AG04449 (cell line): ENCODE measurements at places on chromosomes 6 and 20.

GRCh38 chr6:144036835-144037195 is 28.8 kb upstream of the PLAGL1 start:
- DNase-seq: no peak

GRCh38 chr20:59170406-59171349 is 7.1 kb downstream of the ZNF831 start:
- no peak for DNase-seq

GRCh38 chr6:3541006-3541585 is 84.2 kb upstream of the SLC22A23 start:
- no peak for DNase-seq

DNA sequence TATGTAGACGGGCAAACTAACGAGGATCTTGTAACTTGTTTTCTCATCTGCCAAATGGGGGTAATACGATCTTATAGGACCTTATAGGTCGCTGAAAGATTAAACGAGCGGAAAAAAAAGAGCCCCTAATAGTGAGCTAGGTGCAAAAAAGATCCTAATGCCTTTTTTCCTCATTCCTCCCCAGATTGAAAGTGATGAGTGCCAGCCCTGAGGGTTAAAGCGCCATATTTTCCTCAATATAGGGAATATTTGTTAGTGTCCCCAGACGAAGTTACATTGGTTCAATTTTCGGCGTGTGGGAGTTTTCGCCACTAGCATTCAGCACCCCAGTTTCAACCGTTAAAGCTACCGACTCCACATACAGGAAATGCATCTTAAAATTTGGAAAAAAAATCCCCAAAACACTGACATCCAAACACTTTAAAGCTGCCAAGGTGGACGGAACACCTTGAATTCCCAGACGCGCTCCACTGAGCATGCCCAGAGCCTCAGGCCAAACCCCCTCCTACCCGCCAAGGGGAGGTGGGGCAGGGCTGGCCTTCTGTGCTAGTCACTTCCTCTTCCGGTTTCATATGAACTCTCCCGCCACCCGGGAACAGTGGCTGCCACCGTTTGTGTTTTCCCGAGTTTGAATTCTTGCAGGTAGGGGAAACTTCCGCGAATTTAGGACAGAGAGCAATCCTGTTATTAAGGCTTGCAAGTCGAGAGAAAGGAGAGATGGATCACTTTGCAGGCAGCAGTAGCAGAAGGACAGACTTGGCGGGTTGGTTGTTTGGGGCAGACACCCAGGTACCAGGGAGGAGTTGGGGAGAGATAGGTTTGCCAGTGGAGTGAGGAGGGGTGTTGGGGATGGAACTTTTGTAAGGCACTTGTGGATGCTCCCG is at the start of gene PRIM2:
Gene PRIM2 (plus strand): TSS at position 571 of the 884 bp plus-strand sequence. CDS start 816 bp downstream, outside the sequence.
- no peak for DNase-seq

DNA sequence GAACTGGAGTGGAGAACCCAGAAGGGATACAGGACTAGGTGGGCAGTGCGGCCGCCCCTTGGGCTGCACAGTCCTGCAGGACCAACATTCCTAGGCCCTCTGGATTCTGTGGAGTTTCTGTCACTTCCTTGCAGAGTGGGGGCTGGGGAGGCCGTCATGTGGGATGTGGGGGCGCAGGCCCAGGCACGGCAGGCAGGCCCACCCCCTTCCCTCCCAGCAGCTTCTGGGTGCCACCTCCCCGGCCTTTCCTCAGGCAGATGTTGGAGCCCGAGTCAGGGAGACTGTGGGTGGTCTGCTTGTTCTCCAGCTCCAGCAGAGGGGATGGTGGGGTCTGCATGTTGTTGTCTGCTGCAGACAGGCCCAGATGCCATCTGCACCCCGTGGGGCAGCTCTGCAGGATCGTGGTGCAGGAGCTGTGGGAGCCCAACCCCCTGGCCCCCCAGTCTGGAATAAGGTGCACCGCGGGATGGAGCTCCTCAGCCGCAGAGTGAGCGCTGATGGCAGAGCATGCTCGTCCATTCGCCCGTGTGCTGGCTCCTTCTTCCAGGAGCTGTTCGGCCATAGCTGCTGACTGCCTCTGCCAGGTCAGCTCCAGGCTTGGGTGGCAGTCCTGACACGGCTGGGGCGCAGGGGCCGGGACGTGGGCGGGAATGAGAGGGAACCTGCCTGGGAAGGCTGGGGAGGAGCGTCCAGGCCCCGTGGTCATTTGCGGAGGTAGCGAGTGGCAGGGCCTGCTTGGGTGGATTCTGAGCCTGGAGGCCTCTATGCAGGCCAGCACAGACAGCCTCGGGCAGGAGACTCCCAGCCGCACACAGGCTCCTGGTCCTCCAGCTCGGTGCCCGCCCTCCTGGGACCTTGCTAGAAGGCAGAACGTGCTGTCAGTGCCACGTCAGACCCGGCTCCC is 18.1 kb downstream of the SLC17A9 start:
- DNase-seq: no peak

GRCh38 chr20:32906200-32906599 is 47.5 kb downstream of the EFCAB8 start:
- no peak for DNase-seq

GRCh38 chr20:33015114-33015484 is 7.6 kb downstream of the BPIFB2 start:
- DNase-seq: no peak

DNA sequence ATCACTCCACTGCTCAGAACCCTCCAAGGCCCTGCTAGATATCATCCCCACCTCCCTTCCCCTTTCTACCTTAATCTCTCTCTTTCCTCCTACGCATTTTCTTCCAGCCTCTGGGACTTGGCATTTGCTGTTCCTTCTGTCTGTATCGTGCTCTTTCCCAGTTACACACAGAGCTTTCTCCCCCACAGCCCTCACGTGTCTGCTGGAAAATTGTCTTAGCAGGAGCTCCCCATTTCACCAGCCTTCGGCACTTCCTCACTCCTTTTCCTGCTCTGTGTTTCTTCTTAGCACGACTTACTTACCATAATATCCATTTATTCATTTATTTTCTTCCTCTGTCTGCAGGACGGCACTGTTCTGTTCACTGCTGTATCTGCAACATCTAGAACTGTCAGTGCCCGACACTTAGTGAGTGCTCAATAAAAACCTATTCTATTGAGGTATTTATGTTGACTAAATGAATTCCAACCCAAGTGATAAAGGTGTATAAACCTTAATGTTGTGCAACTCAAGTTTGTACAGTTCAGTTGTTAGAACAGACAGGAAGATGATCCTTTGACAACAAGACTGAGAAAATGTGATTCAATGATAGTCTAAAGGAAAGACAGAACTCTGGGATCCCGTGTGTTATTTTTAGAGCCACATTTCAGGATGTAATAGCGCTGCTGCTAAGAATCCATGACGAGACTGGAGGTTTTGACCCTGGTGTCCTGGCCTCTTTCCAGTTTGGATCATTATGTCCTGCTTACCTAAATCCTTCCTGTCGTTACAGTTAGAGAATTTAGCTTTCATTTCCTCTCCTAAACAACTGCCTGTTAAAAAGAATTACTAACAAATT is 170.1 kb upstream of the LAMP5 start:
- DNase-seq: no peak

GRCh38 chr6:168095171-168095691 is 16.2 kb upstream of the FRMD1 start:
- no peak for DNase-seq

DNA sequence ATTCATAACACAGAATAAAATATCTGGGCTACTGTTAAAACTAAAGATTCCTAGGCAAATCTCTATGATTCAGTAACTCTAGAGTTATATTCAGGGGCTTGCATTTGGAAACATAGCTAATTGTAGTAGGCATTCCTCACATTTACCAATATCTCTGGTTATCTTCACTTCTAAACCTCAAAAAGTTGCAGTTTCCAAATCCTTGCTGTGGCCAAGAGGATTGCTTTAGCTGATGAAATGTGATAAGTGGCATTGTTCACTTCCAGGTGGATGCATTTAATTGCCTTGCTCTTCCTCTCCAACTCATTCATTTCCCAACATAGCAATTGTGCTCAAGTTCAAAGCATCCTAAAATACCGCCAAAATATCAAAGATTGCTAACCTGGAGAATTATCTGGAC is 246.6 kb downstream of the GRIK2 start:
- no peak for DNase-seq

GRCh38 chr20:37265152-37265551 is 3.5 kb upstream of the GHRH start:
- DNase-seq: no peak

DNA sequence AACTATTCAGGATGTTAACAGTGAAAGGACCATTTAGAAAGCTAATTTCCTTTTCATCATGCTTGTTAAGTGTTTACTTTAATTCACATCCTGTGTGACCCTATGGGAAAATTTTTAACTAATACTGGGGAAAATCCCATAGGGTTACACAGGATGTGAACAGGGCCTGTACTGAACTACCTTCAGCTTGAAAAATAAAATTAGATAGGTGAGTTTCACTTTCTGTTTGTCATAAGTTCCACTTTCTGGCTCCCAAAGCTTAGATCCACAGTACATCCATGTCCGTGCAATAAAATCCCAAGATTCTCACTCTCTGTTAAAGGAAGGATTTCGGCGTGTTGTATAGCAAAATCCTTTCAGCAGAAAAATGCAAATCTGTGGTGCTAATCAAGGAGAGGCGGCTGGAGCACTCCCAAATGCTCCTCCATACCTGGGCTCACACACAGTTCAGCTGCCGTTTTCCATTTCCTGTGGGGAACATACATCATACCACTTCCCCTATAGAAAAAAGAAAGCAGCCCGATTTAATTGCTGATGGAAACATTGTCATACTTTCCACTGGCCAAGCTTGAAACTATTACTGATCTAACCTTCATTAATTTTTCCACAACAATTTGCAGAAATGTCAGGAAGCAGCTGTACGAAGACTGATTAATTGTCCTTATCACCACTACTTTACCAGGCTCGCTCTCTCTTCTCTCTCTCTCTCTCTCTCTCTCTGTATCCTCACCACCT is 125.2 kb downstream of the HIVEP2 start:
- DNase-seq: no peak

DNA sequence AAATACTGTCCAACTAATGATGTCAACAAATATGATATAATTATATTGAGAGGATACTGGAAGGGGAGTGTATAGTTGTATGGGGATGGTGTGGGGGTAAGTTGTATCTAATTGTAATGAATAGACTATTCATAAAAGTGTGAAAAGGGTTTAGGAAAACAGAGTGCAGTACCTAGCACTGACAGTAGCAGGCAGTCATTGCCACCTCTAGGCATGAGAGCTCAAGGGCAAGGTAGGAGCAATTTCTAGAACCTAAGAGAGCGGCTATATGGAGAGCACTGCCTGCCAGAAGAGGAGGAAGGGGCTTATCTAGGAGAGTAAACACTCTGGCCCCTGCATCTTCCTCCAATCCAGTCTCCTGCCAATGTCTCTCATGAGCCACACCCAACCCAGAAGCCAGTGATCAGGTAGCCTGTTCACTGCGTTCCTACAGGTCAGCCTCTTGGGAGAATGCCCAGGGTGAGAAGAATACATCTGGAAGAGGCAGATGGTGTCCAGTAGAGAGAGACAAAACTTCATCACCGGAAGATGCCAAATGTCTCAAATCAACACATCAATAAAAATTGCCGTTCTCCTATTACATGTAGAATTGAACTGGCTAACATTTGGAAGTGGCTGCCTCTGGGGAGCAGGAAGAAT is 200.0 kb downstream of the LY86 start:
- no peak for DNase-seq

- DNase-seq: no peak
These were observed 13.3 kb downstream of the GRM4 start for GRCh38 chr6:34132486-34133185.

DNA sequence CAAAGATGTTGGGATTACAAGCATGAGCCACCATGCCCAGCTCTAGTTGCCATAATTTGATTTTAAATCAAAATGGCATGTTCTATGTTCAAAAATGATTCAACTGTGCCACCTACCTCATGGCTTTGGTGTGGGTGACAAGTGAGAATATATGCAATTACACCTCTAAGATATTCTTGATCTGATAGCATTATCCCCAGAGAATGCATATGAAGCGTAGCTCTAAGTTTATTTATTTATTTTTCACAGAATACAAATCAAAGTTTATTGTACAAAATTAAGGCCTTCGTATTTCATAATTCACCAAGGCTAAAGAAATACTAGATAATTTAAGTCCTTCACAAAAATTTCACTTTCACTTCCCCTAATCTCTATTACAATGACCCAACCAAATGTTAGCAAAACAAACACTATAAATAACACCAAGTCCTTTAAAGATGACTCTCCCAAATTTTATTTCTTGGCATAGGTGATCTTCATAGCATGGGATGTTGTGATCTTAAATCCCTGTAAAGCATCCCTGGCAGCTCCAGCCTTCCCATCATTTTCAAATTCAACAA is 205.9 kb upstream of the TAB2 start:
- no peak for DNase-seq

GRCh38 chr20:3115190-3116107 is 30.9 kb upstream of the AVP start:
- no peak for DNase-seq

- DNase-seq: no peak
These were observed 282.1 kb upstream of the CHD6 start for GRCh38 chr20:41900201-41900691.

DNA sequence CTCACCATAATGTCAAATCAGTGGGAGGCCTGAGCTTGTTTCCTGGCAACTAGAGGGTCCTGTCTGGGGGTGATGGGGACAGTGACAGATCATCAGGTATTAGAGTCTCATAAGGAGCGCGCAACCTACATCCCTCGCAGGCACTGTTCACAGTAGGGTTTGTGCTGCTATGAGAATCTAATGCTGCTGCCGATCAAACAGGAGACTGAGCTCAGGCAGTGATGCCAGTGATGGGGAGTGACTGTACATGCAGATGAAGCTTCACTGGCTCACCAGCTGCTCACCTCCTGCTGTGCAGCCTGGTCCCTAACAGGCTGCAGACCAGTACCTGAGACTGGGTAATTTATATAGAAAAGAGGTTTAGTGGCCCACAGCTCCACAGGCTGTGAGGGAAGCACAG is 147.3 kb downstream of the TTLL2 start:
- no peak for DNase-seq

- no peak for DNase-seq
These were observed 169.7 kb downstream of the ATXN1 start for GRCh38 chr6:16591396-16592222.

GRCh38 chr6:81304466-81304865 is 448.0 kb downstream of the TENT5A start:
- no peak for DNase-seq

DNA sequence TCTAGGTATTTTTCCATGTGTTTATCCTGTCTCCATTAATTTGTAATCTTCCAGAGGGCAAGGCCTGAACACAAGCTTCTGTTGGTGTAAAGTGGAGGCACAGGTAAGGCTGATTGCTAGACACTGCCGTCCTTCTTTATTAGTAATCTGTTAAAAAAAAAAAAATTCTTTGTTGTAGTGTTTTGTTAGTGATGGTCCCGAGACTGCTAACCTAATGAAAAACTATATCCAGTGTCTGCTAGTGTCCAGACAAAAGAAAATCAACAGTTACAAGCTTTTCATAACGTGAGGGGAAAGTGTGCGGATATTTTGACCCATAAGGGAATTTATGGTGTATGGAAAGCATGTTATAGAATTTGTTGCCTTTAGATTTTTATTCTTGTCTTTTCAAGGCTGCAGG is 4.2 kb upstream of the HIVEP1 start:
- no peak for DNase-seq

GRCh38 chr6:37517411-37517812 is 17.7 kb upstream of the CCDC167 start:
- DNase-seq: no peak

GRCh38 chr20:11001764-11002540 is 328.2 kb upstream of the JAG1 start:
- DNase-seq: no peak

- no peak for DNase-seq
These were observed 40.7 kb upstream of the UBR2 start for GRCh38 chr6:42522942-42523814.
